ENCODE measurements at places on chromosomes 2 and 18.

DNA sequence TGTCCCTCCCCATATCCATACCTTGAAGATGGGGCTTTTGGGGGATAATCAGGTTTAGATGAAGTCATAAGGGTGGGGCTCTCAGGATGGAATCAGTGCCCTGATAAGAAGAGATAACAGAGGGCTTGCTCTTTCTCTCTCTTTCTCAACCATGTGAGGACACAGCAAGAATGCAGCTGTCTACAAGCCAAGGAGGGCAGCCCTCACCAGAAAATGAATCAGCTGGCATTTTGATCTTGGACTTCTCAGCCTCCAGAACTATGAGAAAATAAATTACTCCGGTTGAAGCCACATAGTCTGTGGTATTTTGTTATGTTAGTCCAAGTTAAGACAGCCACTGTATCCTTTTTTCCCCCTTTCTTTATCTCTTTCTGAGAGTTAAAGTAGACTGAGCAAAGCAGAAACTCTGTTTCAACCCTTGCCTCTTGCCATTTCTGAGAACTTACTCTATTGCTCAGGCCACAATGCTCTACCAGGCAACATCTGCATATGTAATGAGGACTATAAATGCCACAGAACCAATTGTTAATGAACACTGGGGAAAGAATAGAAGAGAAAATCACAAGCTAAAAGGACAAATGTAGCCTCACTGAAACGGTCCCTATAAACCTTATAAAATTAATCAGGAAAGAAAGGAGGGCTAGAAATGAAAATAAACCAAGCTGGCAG lies 56.9 kb downstream of the SRBD1 start:
- DNase-seq: no peak

DNA sequence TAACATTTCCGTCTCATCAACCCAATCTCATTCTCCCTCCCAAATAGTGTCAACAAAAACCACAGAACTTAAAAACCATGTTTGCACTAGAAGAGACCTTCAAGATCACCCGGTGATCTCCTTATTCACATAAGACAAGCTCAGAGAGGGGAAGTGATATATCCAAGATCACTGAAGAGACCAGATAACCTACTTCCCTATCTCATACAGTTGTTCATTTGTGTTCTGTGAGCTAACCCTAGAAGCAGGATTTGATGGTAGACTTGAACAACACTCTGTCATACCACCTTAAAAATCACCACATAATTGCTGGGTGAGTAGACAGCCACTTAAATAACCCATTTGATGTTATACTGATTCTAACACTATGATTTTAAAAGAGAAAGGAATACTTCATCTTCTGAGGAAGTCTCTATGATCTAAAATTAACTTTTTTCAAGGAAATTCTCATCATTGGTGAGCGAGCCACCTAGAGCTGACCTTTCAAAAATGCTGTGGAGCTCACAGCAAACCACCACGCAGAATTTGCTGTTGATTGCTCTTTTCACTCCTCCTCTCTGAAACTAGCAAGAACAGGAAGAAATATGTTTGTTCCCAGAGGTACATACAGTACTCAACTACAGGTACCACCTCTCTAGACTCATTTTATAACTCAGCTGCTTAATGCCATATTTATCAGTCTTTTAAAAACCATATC lies 15.1 kb downstream of the AAK1 start:
- DNase-seq: no peak

- DNase-seq: no peak
Measured at GRCh38 chr2:241563571-241563980, 5.0 kb downstream of the BOK start.

DNA sequence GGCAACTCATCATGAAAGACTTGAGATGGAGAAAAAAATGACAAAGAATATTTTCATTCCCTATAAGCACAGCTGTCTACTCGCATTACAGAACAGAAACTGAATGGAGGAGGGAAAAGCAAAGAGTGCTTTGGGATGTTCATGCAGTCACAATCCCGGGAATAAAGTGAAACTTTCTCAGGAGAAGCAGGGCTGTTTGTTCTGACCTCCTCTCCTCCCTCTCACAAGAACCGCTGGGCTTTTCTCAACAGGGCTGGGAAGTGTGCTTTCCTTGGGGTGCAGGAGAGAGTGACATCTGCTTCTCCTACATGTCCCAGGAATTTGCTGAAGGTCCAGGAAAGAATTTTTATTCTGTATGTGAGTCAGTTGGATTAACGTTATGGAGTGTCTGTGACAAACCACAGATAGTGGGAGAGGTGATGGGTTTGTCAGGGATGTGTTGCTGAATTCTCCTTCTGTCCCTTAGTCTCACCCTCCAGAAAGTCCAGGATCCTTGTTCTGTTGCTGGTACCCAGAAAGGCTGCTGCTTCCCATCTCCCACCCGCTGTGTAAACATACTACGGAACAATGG lies 125.6 kb downstream of the HRH4 start:
- DNase-seq: no peak

DNA sequence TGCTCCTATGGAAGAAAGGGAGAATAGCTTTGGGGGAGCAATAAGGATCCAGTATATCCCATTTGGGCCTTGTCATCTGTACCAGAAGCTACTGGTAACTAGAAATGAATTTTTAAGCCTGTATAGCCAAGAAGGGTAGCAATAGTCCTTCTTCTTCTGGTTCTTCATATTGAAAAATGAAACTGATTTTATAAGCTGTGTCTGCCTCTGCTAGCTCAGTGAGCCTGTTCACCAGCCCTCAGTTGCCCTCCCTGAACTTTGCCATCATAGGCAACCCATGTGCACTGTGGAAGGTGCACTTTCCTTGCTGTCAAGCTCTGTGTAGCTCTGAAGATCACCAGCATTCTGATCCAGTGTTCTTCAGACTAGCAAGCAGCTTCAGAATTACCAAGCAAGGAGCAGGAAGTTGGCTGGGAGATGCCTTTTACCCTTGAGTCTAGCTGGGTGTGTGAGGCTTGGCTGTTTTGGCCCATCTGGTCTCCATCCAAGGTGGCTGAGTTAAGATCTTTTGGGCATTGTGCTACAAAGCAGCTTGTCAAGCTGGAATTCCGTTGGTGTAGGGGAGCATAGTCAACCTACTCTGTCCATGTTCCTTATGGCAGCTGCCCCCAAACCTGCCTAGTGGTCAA lies 55.8 kb upstream of the MGAT5 start:
- no peak for DNase-seq

DNA sequence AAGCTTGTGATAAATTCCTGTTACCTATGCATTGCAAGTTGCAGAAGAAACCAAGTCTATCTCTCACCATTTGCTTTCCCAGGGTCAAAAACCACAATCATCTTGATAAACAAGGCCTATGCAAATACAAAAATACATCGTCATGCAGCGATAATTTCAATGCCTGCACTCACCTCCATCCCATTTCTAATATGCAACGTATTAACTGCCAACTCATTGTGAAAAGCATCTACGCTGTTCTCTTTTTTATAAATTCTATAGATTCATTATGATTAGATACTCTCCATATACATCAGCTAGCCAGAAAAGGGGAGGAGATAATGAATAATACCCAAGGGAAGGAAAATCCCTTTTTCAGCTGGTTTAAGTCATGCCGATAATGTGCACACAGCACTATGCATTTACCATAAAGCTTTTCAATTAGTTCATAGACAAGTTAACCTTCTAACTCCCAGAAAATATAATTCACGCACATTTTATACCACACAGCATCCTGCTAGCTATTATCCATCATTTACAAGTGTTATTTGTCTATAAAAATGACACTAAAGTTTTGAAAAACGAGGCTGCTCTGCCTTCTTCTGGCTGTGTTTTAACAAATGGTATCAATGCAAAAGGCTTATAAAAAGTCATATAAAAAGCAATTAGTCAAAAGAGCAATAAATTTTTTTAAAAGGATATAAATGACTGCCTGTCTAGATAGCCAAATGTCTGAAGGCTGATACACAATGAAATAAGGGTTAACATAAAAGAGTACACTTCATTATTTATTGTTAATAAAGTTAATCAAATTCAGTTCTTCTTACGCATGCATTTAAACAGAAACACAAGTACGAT lies 77.6 kb downstream of the AFF3 start:
- DNase-seq: no peak

DNA sequence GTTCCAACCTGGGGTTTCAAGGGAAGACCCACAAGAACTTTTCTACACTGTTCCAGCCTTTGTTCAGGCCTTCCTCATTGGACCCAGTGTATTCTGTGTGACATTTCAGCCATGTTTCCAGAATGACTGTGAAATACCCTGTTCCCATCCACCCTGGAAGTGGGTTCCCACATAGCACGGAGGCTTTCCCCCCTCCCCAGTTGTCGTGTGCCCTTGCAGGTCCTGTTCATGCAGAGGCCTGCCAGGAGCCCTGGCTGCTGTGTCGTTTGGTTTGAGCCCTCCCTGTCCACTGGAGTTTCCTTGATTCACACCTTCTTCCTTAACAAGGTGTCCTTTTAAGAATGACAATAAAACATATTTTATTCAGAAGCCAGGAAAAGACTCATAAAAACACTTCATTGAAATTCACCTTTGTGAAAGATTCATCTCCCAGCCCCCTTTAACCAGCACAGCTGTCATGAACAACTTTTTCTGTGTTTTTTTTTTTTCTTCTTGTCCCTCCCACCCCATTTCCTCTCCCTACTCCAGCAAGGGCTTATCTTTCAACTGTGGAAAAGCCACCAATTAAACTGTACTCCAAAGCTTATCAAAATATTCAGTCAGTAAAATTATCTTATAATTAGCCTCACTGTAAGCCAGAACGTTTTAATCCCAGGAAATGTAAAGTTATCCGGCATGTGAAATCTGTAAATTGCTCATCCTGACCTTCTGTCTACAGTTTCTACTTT lies 106.4 kb downstream of the ACOXL start:
- no peak for DNase-seq

DNA sequence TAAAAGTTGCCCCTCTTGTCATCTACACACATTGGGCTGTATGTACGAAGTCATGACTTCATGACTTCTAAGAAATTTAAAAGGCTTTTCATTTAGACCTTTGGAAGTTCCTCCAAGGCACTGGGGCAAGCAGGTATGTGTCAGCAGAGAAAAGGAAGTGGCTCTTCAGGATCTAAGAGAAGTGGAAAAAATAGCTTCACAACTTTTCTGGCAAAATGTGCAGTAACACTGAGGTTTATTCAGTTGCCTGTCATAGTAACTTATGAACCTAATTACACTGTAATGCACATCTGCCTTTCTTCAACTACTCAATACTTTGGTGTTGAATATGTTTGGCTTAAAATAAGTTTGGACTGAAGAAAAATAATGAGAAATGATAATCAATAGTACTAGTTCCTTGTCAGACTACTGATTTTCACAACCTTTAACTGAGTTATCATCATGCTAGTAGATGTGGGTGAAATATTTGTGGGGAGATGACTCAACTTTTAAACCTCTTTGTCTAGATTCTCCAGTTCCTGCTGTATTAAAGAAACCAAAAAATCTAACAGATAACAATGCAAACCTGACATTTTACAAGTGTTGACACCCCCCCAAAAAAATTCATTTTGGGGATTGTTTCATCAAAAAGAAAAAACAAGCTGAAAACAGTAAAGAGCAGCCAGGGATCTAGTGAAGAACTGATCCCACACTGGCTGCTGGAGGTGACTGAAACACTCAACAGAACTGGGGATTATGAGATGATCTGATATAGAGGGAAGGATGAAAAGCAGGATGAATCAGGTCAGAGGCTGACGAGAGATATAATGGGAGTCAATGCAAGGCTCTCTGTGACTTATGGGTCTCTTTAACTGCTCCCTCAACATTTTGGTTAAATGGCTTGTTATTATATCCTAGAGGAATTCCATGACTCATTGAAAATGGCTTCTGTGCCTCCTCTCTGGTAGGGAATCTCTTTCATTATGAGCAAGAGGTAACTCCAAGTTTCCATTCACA lies 84.6 kb downstream of the COLEC12 start:
- no peak for DNase-seq

DNA sequence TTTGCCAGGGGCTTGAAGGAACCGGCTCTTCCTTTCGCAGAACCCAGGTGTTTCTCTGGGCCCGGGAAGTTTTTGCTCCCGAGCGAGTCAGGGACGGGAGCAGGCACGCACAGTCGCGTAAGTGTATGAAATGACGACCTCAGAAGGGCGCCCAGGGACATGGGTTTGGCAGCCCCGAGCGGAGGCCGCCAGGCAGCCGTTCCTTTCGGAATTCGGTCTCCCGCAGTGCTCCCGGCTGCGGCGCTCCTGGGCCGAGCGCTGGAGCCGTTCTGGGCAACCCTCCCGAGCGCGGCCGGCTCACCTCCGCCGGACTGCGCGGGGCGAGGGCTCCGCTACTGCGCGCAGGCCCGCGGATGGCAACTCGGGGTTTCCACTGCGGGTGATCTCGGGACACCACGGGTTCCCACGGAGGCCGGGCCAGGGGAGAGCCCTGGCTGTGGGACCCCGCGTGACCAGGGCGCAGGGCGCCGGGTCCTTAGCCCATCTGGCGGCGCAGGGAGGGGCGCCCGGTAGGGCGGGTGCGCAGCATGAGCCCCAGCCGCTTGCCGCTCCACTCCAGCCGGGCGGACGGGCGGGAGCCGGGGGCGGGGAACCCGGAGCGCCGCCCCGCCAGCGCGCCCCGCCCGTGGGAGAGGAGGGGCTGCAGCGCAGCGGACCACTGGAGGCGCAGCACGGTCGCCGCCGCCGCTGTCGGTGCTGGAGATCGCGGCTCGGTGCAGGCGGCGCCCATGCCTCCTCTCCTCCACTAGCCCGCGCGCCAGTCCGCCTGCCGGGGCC lies at the start of gene OSBPL6:
Gene OSBPL6, plus strand, starts transcription at position 690 of the 777 bp plus-strand sequence. CDS start 111,673 bp downstream, outside the sequence.
- peak; percentile 58 for DNase-seq

DNA sequence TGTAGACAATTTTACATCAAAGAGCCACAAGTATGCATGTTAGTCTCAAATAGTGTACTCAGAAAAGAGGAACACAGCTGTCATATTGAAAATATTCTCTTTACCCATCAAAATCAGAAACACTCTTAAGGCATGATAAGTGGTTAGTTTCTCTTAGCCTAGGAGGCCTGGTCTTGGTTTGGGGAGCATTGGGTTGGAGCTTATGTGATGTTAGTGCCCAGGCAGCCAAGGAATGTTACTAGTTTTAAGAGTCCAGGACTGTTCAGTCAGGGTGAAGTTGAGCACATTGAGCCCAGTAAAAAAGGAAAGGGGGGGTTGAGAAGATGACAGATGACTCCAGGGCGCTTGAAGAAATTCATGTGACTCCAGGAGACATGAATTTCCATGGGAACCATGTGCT lies 340.6 kb downstream of the HRH4 start:
- DNase-seq: no peak

DNA sequence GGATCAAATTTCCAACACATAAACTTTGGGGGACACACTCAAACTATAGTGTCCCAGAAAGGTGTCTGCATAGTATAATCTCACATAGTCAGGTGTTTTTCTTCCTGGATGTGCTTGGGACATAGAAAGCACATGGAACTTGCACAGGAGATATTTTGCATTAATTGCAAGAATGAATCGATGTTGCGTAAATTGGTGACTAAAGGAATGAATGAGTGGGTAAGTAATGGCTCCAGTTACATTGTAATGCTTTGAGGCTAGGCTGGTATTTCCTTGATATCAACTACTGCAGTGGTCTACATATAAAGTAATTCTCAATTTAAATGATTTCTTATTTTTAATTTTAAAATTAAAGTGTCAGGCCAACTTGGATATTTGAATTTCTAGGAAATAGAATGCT lies 53.4 kb downstream of the SH3RF3 start:
- DNase-seq: no peak

GRCh38 chr18:55465313-55465712 lies 122.7 kb downstream of the TCF4 start:
- no peak for DNase-seq
